ENCODE measurements at places on chromosomes 7 and 10. TPM values are rescaled to one million over a fixed set of nuclear protein-coding genes. Genes with fewer than 3 reads are reported as not detected.
A peak's percentile ranks its signal among the peaks of the same experiment; 100 is the strongest.

DNA sequence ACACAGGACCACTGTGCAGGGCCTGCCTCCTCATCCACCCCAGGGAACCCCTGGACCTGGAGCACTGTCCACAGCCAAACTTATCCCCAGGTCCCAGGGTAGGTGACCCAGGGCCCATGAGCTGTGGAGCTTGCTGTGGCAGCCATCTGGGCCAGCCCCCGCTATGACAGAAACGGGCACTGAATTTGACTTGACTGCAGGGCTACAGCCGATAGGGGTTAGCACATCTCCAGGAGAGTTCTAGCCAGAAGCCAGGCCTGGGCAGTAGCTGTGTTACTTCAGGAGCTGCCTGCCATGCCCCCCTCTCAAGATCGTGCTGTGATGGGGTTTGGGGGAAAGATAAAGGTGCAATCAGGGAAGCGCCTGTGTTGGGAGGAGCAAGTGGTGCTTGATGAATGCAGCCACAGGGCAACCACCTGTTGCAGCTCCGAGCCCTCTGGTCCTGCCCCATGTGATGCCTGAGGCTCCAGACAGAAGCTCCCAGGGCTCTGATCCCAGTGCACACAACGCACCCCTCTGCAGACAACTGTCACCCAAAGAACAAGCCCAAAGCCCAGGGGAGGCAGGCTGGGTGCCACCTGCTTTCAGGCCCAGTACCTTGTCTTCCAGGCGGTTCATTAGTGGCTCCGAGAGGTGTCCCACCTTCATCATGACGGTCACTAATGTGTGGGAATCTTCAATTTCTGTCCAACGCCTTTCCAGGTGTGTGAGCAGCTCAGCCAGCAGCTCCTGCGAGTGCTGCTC, 6.5 kb downstream of the TBRG4 start:
- DNase-seq = no peak
- H3K27me3 ChIP-seq = no peaks in the 10 kb centered on the region
- no peak overlapping the region for H3K27ac ChIP-seq
- H3K4me1 ChIP-seq = peaks cover 5% of the 10 kb centered on the region
- no peak overlapping the region for H3K4me3 ChIP-seq

GRCh38 chr10:113236998-113237397, 287.0 kb downstream of the TCF7L2 start:
- DNase-seq = no peak
- H3K27ac ChIP-seq = no peak overlapping the region
- no peaks in the 10 kb centered on the region for H3K4me1 ChIP-seq
- no peaks in the 10 kb centered on the region for H3K36me3 ChIP-seq

- no peak overlapping the region for H3K4me3 ChIP-seq
- H3K27ac ChIP-seq = no peak overlapping the region
- H3K27me3 ChIP-seq = no peaks in the 10 kb centered on the region
- DNase-seq = no peak
- H3K4me1 ChIP-seq = no peaks in the 10 kb centered on the region
- no peaks in the 10 kb centered on the region for H3K36me3 ChIP-seq
Measured at GRCh38 chr7:13115855-13116254, 428.4 kb downstream of the ARL4A start.

DNA sequence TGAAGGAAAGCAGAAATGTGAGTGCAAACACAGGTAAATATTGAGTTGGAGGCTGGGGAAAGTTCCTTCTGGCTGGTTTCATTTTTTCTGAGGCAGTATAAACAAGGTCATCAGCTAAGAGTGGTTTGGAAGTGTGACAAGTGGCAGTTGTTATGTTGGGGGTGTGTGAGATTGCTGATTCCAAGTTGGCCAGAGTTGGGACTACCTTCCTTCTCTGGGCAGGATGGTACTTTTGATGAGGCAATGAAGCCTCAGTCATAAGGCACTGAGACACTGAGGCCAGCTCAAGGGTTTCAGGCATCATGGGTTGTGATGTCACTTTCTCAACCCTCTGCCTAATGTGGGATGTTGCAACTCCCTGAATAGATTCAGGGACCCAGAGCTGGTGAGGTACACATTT, 8.2 kb upstream of the PTTG1IP2 start:
- no peak overlapping the region for H3K4me3 ChIP-seq
- peaks cover 4% of the 10 kb centered on the region for H3K4me1 ChIP-seq
- H3K27ac ChIP-seq = no peak overlapping the region
- no peaks in the 10 kb centered on the region for H3K27me3 ChIP-seq

DNA sequence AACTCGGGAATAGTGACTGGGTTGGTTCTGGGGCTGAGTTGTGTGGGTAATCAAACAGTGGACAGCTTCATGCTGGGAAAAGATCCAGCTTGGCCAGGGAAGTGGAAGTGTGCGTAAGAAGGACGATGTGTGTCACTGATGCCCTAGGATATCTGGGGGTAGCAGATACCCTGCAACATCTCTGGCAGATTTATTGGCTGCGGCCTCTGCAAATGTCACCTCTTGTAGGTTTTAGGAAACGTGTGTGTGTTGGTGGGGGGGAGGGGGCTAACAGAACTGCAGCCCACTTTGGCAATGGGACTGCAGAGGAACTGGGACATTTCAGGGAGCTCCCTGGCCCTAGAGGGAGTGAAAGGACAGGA, 965 bp upstream of the AGAP3 start:
- H3K27me3 ChIP-seq = no peaks in the 10 kb centered on the region
- DNase-seq = no peak
- peak overlapping the region; percentile 64 for H3K4me3 ChIP-seq
- no peaks in the 10 kb centered on the region for H3K36me3 ChIP-seq

- H3K4me1 ChIP-seq = no peaks in the 10 kb centered on the region
- H3K27me3 ChIP-seq = no peaks in the 10 kb centered on the region
- no peak for DNase-seq
- no peak overlapping the region for H3K27ac ChIP-seq
- no peaks in the 10 kb centered on the region for H3K36me3 ChIP-seq
Measured at GRCh38 chr10:36253731-36254130, 611.6 kb upstream of the FZD8 start.

GRCh38 chr10:121722665-121723064, 124.4 kb upstream of the FGFR2 start:
- H3K36me3 ChIP-seq = no peaks in the 10 kb centered on the region
- no peak overlapping the region for H3K27ac ChIP-seq
- no peaks in the 10 kb centered on the region for H3K4me1 ChIP-seq
- DNase-seq = no peak
- no peaks in the 10 kb centered on the region for H3K27me3 ChIP-seq
- no peak overlapping the region for H3K4me3 ChIP-seq

CFAP70 gene
- polyA plus RNA-seq = 5.3 TPM

GPR146 gene
- polyA plus RNA-seq = 4.0 TPM

DNTT gene
- polyA plus RNA-seq = 0.04 TPM

TMEM213 gene
- 0.01 TPM for polyA plus RNA-seq

ACSM6 gene
- polyA plus RNA-seq = 0.06 TPM

TCERG1L gene
- polyA plus RNA-seq = 0.45 TPM

NUP42 gene
- 57.9 TPM for polyA plus RNA-seq

RBP3 gene
- 0.06 TPM for polyA plus RNA-seq
